Fibroblast of upper back skin (primary cell): ENCODE measurements at places on chromosomes 7 and 10.
A peak's percentile ranks its signal among the peaks of the same experiment; 100 is the strongest.

- peak; percentile 56 for DNase-seq
These were observed 478.7 kb downstream of the INHBA start for GRCh38 chr7:41224063-41224763.

DNA sequence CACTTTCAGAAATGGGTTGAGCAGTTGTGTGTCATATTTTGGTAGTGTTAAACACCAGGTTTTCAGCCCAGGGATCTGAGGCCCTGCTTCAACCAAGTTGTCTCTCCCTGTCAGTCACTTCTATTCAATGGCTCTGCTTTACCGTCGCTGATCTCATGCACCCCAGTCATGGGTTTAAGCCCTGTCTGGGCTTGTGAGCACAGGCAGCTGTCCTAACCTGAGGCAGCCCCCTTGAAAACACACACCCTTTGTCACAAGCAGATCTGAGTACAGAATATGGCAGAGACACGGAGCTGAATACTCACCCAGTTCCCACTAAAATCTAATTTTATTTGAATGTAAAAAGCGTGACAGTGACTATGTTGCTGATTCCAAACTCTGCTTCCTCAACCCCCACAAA lies 110.6 kb upstream of the GLI3 start:
- no peak for DNase-seq

DNA sequence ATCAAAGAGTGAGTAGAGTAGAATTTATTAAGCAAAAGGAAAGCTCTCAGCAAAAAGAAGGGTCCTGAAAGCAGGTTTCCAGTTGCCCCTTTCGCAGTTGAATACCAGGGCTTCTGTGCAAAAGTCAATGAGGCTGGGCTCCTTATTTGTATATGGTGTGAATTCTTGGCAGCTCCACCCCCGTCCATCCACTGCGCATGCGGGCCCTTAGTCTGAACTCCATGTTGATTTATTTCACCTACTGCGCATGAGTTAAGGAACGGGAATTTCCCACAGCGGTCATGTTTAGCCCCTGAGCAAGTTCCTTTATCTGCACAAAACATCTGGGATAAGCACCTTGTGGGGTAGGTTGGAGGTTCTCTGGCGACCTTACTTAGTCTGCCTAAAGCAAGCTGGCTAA lies 325.6 kb downstream of the ZWINT start:
- no peak for DNase-seq

DNA sequence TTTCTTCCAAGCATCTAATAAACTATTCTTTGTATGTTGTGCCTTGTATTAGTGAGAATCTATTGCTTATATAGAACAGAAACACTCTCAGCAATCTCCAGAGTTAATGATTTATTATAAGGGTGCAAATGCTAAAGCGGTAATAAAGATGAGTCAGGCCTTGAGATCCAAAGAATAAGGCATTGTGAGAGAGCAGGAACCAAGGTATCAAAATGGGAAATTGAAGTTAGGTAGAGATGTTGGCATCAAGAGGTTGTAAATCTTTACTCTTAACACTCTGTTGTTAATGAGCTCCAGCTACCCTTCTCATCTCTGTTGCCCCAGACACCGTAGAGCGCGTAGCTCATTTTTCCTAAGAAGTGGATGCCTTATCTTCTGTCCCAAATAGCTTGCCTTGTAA lies 375.2 kb downstream of the ARL4A start:
- DNase-seq: no peak

DNA sequence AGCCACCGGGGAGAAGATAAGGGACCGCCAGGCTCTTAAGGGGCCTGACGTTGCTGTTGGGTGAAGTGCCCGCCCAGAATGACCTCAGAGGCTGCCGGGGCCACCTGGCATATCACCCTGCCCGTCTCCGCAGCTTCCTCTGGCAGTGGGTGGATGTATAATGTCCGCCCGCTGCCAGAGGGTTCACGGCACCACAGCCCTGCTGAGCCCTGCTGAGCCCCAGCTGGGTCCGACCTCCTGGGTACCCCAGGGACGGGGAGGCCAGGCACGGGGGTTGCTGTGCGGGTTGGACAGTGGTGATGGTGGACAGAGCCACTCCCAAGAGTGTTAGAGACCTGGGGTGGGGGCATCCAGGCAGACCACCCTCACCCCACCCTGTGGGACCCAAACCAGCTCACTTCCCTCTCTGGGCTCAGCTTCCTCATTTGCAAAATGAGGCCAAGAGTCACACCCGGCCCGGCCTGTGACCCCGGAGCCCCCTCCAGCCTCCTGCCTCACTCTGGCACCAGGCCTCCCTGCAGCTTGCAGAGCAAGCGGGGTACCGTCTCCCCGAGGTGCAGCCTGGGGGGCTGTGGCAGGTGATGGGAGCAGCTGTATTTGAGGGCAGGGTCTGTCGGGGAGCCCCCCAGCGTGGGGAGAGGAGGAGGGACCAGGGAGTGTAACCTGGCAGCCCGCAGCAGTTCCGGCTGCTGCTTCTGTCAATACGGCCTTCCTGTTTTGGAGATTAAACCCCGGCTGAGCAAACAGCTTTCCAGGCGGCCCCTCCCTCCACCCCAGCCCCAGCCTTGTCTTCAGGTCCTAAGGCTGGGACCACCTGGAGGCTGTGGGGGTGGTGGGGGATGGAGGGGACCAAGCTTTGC lies 8.4 kb upstream of the LFNG start:
- no peak for DNase-seq

DNA sequence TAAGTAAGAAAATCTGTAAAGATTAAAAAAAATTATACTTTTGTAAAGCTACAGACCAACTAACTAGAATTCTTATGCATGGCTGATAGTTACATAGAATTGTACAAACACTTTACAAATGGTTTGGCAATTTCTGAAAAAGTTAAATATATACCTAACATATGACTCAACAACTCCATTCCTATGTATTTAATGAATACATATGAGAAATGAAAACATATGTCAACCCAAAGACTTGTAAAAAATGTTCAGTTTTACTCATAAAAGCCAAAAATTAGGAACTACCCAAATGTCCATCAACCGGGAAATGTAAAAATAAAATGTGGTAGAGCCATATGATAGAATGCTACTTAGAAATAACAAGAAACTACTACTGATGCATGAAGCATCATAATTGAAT lies 152.6 kb upstream of the NRG3 start:
- DNase-seq: no peak

DNA sequence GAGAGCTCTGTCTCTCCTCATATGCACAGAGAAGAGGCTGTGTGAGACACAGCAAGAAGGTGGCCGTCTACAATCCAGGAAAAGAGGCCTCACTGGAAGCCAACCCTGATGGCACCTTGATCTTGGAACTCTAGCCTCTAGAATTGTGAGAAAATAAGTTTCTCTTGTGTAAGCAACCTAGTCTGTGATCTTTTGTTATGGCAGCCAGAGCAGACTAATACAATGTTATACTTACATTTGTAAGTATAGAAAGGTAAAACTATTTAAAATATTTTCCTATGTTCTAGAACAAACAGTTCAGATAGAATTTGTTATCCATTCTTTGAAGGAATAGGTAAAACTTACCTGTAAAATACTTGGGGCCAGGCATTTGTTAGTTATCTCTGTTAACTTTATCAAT lies 53.3 kb downstream of the LRMDA start:
- DNase-seq: no peak

- DNase-seq: no peak
These were observed 198.0 kb downstream of the CAMK1D start for GRCh38 chr10:12547301-12547771.

DNA sequence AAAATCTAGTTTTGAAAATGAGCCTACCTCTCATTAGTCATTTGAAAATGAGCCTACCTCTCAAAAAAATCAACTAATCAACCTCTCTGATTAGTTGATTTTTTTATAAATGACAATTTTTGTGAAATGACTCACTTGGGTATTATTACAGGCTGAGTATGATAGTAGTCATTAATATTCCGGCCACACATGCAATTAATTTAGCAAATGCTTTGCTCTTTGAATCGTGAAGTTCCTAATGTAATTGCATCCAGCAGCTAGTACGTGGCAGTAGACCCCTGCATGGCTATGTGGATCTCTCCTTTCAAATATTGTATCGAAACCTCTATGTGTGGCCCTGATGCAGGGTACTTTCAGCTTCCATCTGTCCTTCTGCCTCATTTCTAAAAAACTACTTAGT lies 245.9 kb upstream of the PHYHIPL start:
- DNase-seq: peak; percentile 89

DNA sequence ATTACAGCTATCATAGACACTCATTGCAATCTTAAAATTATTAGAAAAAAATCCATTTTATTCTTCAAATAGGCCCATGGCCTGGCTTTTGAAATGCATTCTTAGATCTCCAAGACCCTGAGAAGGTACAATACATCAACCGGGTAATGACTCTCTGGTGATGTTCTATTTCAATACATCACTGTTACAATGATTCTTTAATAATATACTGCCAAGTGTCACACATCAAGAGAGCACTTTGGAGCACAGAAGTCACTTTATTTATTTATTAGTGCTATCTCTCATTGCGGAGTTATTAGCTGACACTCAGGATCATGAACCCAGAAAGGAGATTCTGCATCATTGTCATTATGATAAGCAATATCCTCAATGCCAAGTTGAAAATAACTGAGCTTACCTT lies 748.5 kb upstream of the MBL2 start:
- DNase-seq: no peak

- DNase-seq: peak; percentile 73
These were observed 153.7 kb downstream of the FANK1 start for GRCh38 chr10:126049759-126050700.

GRCh38 chr7:128349466-128349825 lies 5.7 kb upstream of the RBM28 start:
- DNase-seq: no peak

DNA sequence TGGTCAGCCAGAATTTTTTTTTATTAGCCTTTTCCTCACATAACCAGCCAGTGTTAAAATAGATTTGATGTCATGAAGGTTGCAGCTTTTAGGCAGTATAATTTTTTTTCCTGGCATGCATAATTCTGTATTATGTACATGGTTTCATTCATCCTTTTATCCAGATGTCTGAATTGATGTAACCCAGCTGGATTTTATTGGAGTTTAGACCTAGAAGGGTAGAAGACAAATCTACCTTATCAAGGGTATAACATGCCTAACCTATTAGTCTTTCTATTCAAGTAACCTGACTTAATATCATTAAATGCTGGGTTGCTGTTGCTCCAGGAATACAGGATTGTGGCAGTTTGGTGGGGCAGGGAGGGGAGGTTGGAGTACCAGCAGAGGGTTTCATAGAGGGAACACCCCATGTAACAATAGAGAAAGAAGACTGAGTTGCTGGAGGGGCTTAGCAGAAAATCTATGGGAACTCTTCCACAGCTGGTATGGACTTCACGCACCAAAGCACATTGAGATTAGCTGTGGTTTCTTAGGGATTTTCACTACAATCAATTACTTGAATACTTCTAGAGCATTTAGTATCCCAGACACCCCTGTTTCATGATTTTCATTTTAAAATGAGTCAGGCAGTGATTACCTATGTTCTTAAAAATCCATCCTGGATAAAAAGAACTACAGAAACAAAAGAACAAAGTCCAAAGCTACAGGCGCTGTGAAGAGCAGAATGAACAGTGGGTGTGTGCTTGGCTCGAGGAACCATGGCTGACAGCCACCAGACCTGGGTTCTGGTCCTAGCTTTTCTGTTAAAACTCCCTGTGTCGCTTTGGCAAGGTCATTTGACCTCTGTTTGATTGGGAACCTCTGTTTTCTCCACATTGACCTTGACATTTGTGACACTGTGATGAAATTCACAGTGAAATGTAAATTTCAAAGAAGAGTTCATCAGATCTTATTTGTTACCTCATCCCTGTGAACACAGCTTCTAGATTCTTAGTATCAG lies 93.5 kb downstream of the CREM start:
- peak; percentile 10 for DNase-seq

GRCh38 chr7:117019786-117020590 lies 66.7 kb downstream of the ST7 start:
- peak; percentile 90 for DNase-seq

GRCh38 chr7:21198921-21199320 lies 229.0 kb upstream of the SP4 start:
- DNase-seq: no peak
